Mesenchymal stem cell (in vitro differentiated cells and primary cell): ENCODE measurements at places on chromosomes 7 and 10.

DNA sequence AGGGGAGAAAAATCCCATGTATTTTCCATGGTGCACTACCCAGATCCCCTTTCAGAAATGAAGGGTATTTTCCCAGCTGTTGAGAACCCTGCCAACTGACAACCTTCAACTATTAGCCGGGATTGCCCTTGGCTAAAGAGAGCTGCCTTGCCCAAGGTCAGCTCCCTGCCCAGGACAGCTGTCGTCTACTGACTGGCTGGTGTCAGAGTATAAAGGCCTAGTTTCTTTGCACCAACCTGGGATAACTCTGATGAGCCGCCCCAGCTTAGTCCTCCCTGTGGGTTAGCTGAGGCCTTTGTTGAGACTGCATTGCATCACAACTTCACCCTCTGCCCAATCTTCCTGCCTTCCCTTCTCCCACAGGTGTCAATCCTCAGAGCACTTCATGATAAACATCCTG is 147.2 kb upstream of the RHEB start:
- no peaks in the 10 kb centered on the region for H3K36me3 ChIP-seq
- no peak overlapping the region for H3K27ac ChIP-seq
- H3K4me1 ChIP-seq: peaks cover 4% of the 10 kb centered on the region
- DNase-seq: no peak
- no peaks in the 10 kb centered on the region for H3K27me3 ChIP-seq

- no peak overlapping the region for H3K4me3 ChIP-seq
- H3K27me3 ChIP-seq: no peaks in the 10 kb centered on the region
- peaks cover 6% of the 10 kb centered on the region for H3K4me1 ChIP-seq
- no peaks in the 10 kb centered on the region for H3K36me3 ChIP-seq
These were observed 3.5 kb downstream of the NRF1 start for GRCh38 chr7:129615018-129615417.

- H3K4me1 ChIP-seq: peaks cover 1% of the 10 kb centered on the region
- no peaks in the 10 kb centered on the region for H3K27me3 ChIP-seq
- H3K4me3 ChIP-seq: no peak overlapping the region
- no peaks in the 10 kb centered on the region for H3K36me3 ChIP-seq
These were observed 17.8 kb upstream of the LCOR start for GRCh38 chr10:96814264-96814663.

DNA sequence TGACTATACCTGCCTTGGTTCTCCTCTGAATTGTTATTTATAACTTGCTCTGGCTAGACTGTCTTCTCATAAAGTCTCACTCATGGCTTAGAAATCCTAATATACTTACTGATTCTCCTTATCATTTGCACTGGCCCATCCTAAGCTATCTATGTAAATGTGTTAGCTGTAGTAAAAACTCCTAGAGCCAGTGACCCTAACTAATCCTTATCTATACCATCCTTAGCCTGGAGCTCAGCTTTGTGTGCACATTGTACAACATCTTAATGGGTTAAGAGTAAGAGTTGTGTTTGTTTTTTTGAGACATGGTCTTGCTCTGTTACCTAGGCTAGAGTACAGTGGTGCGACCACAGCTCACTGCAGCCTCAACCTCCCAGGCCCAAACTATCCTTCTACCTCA is 40.8 kb downstream of the LAMB4 start:
- H3K4me3 ChIP-seq: no peak overlapping the region
- no peak overlapping the region for H3K27ac ChIP-seq
- H3K27me3 ChIP-seq: no peaks in the 10 kb centered on the region
- no peaks in the 10 kb centered on the region for H3K36me3 ChIP-seq

- peak overlapping the region; percentile 70 for H3K27ac ChIP-seq
- peaks cover 7% of the 10 kb centered on the region for H3K4me1 ChIP-seq
- peak; percentile 78 for DNase-seq
- H3K4me3 ChIP-seq: no peak overlapping the region
- H3K36me3 ChIP-seq: no peaks in the 10 kb centered on the region
- H3K27me3 ChIP-seq: no peaks in the 10 kb centered on the region
These were observed 43.9 kb downstream of the DOCK4 start for GRCh38 chr7:112162142-112162766.

GRCh38 chr10:36173364-36173763 is 531.3 kb upstream of the FZD8 start:
- DNase-seq: no peak
- no peaks in the 10 kb centered on the region for H3K27me3 ChIP-seq
- H3K4me3 ChIP-seq: no peak overlapping the region
- H3K27ac ChIP-seq: peak overlapping the region; percentile 12
- H3K36me3 ChIP-seq: no peaks in the 10 kb centered on the region

GRCh38 chr10:84429926-84430520 is 101.6 kb downstream of the CCSER2 start:
- no peaks in the 10 kb centered on the region for H3K27me3 ChIP-seq
- peaks cover 21% of the 10 kb centered on the region for H3K36me3 ChIP-seq
- peak; percentile 50 for DNase-seq
- H3K4me1 ChIP-seq: peaks cover 5% of the 10 kb centered on the region

DNA sequence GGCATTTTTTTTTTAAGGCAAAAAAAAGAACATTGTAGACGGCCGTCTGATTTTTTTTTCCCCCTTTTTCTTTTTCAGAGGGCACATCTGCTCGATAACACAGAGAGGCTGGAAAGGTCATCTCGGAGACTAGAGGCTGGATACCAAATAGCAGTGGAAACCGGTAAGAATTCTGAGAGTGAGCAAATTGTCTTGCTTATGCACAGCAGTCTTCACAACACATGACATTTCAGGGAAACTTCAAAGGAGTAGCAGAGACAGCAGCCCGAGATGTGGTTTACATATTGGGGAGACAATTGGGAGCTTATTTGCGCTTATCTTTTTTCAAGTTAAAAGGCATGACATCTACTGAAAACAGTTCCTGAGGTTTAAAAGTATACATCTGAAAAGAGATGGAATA is 91.2 kb downstream of the VTI1A start:
- peaks cover 4% of the 10 kb centered on the region for H3K36me3 ChIP-seq
- H3K27me3 ChIP-seq: no peaks in the 10 kb centered on the region
- H3K4me3 ChIP-seq: no peak overlapping the region
- no peak overlapping the region for H3K27ac ChIP-seq
- DNase-seq: no peak
- H3K4me1 ChIP-seq: no peaks in the 10 kb centered on the region

GRCh38 chr10:71569775-71570588 is 149.6 kb downstream of the C10orf105 start:
- no peak overlapping the region for H3K27ac ChIP-seq
- no peak overlapping the region for H3K4me3 ChIP-seq
- DNase-seq: peak; percentile 43

GRCh38 chr7:102424787-102425218 is 8.6 kb upstream of the ORAI2 start:
- no peak for DNase-seq
- peaks cover 17% of the 10 kb centered on the region for H3K4me1 ChIP-seq
- no peak overlapping the region for H3K27ac ChIP-seq
- no peaks in the 10 kb centered on the region for H3K27me3 ChIP-seq

GRCh38 chr10:3720228-3721019 is 64.6 kb downstream of the KLF6 start:
- no peaks in the 10 kb centered on the region for H3K4me1 ChIP-seq
- no peak overlapping the region for H3K4me3 ChIP-seq
- no peaks in the 10 kb centered on the region for H3K36me3 ChIP-seq
- no peak overlapping the region for H3K27ac ChIP-seq
- peaks cover 8% of the 10 kb centered on the region for H3K27me3 ChIP-seq

- peak overlapping the region; percentile 80 for H3K27ac ChIP-seq
- H3K36me3 ChIP-seq: peaks cover 4% of the 10 kb centered on the region
- H3K4me3 ChIP-seq: no peak overlapping the region
- no peaks in the 10 kb centered on the region for H3K27me3 ChIP-seq
These were observed 54.3 kb downstream of the EGFR start for GRCh38 chr7:55073051-55073511.

GRCh38 chr10:123678376-123678775 is 12.2 kb downstream of the GPR26 start:
- no peaks in the 10 kb centered on the region for H3K36me3 ChIP-seq
- H3K4me3 ChIP-seq: no peak overlapping the region
- no peaks in the 10 kb centered on the region for H3K4me1 ChIP-seq
- peaks cover 75% of the 10 kb centered on the region for H3K27me3 ChIP-seq
- H3K27ac ChIP-seq: no peak overlapping the region

GRCh38 chr10:63416376-63416775 is 49.4 kb downstream of the JMJD1C start:
- H3K4me3 ChIP-seq: no peak overlapping the region
- H3K27ac ChIP-seq: no peak overlapping the region
- H3K36me3 ChIP-seq: no peaks in the 10 kb centered on the region
- DNase-seq: no peak
- H3K27me3 ChIP-seq: no peaks in the 10 kb centered on the region
- H3K4me1 ChIP-seq: no peaks in the 10 kb centered on the region

DNA sequence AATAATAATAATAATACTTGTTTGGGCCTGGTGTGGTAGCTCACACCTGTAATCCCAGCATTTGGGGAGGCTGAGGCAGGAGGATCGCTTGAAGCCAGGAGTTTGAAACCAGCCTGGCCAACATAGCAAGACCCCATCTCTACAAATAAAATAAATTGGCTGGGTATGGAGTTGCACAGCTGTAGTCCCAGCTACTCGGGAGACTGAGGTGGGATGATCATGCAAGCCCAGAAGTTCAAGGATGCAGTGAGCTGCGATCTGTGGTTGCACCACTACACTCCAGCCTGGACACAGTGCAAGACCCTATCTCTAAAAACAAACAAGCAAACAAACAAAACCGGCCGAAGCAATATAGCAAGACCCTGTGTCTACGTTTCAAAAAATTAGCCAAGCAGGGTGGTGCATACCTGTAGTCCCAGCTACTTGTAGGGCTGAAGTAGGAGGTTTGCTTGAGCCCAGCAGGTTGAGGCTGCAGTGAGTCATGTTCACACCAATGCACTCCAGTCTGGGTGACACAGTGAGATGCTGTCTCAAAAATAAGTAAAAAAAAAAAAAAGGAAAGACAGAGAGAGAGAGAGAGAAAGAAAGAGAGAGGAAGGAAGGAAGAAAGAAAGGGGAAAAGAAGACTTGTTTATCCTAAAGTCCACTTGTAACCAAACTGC is 85.6 kb upstream of the KDM7A start:
- H3K4me3 ChIP-seq: no peak overlapping the region
- H3K4me1 ChIP-seq: peaks cover 4% of the 10 kb centered on the region
- H3K36me3 ChIP-seq: no peaks in the 10 kb centered on the region
- no peak for DNase-seq

DNA sequence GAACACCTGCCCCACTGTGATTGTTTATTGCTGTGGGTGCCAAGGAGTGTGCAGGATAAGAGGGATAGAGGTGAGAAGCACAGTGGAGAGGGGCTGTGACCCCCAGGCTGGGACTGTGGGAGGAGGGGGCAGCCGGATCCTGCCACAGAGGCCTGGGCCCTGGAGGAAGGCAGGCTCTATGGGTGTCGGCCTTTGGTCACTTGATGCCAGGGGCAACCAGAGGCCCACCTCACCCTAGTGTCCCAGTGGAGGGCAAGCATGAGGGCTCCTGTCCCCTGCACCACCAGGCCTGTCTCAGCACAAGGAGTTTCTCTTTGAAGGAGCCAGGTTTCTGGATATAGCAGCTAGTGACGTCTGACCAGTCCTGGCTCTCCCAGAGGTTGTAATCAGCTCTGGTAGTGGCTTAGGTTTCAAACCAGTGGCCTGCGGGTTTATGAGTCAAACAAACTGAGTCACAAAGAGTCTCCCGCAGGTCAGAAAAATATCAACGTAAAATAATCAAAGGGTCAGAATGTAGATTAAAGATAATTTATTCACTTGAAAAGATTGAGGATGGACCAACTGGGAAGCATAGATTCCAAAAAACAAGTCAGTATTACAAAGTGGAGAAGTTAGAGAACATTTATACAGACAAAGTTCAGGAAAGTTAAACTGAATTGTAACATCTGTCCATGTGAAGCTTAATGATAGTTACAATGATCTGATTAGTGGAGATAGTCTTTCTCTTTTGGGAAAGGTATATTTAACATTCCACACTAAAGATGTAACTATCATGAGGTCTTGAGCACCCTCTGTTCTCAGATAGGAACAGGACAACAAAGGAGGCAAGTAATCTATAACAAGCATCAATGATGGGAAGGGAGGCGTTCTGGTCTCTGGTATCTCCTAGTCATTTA is 37.2 kb upstream of the ZNF488 start:
- H3K27me3 ChIP-seq: no peaks in the 10 kb centered on the region
- peaks cover 13% of the 10 kb centered on the region for H3K4me1 ChIP-seq
- DNase-seq: peak; percentile 15
- no peak overlapping the region for H3K4me3 ChIP-seq

GRCh38 chr7:82389876-82390275 is 53.7 kb downstream of the CACNA2D1 start:
- H3K4me1 ChIP-seq: no peaks in the 10 kb centered on the region
- no peaks in the 10 kb centered on the region for H3K36me3 ChIP-seq
- H3K27ac ChIP-seq: no peak overlapping the region

- H3K4me3 ChIP-seq: no peak overlapping the region
- no peaks in the 10 kb centered on the region for H3K27me3 ChIP-seq
- H3K27ac ChIP-seq: no peak overlapping the region
- DNase-seq: peak; percentile 76
- no peaks in the 10 kb centered on the region for H3K36me3 ChIP-seq
- peaks cover 2% of the 10 kb centered on the region for H3K4me1 ChIP-seq
These were observed 65.9 kb downstream of the BBS9 start for GRCh38 chr7:33195264-33195663.

DNA sequence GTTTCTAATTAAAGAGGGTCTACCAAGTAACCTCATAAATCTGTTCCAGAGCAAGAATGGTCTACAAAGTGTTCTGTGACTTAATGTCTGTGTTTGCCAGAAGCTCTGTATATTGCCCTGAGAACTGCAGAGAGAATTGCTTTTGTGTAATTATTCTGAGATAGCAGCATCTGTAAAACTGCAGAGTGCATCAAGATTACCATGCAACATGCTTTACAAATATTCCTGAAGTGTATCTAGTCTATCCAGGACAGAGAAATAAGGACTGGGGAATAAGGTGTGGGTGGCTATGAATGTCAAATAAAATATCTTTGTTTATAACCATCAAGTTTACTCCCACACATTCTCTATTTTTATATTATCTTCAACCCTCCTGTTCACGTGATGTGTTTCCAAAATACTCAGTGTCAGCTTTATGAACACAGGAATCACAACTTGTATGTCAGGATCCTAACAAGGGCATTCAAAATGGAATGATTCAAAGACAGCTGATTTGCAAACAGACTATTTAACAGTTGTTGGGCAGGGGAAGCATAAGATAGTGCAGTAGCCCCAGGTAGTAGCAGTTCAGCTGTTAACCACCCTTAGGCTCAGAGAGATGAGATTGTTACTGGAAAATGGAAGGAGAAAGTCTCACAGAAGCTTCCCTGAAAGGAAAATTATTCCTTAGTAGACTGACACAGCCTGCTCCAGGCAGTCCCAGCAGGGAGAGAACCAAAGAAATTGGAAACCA is 15.3 kb upstream of the LIPA start:
- no peak for DNase-seq
- H3K4me1 ChIP-seq: peaks cover 3% of the 10 kb centered on the region
- H3K4me3 ChIP-seq: no peak overlapping the region
- no peaks in the 10 kb centered on the region for H3K36me3 ChIP-seq
